NCI-H345 (cell line): ENCODE measurements at places on chromosomes 4 and X.

- no peak for DNase-seq
These were observed 139.7 kb downstream of the MAPK10 start for GRCh38 chr4:86220121-86220520.

DNA sequence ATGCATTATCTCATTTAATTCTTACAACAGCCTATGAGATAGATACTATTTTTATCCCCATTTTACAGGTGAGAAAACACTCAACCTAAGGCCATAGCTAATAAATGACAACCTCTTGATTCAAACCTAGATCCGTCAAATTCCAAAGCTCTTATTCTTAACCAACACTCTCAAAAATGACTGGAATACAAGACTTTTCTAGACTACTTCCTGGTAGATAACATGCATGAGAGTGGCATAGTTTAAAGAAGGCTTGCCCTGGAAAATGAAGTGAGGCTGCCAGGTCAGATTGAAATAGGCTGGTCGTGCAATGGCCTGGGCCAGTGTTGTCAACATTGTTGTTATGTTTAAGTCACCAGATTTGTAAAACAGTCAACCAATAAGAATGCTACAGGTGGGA lies 86.6 kb downstream of the DNAAF6 start:
- DNase-seq, result no peak

DNA sequence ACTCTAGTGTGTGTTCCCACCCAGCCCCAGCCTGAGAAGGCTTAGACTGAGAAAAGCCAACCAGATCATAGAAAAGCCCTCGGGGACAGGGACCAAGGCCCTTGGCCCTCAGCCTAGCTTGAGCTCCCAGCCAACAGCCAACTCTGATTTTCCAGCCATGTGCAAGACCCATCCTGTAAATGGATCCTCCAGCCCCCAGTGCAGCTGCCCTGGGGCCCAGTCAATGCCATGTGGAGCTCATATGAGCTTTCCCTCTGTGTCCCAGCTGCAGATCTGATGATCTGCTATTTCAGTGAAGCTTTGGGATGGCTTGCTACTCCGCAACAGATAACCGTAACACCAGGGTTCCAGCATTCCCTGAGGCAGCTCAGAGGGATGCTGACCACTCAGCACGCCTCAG lies 40.5 kb upstream of the CDKN2AIP start:
- no peak for DNase-seq

- no peak for DNase-seq
These were observed 209.5 kb downstream of the PCDH7 start for GRCh38 chr4:30929649-30930048.

DNA sequence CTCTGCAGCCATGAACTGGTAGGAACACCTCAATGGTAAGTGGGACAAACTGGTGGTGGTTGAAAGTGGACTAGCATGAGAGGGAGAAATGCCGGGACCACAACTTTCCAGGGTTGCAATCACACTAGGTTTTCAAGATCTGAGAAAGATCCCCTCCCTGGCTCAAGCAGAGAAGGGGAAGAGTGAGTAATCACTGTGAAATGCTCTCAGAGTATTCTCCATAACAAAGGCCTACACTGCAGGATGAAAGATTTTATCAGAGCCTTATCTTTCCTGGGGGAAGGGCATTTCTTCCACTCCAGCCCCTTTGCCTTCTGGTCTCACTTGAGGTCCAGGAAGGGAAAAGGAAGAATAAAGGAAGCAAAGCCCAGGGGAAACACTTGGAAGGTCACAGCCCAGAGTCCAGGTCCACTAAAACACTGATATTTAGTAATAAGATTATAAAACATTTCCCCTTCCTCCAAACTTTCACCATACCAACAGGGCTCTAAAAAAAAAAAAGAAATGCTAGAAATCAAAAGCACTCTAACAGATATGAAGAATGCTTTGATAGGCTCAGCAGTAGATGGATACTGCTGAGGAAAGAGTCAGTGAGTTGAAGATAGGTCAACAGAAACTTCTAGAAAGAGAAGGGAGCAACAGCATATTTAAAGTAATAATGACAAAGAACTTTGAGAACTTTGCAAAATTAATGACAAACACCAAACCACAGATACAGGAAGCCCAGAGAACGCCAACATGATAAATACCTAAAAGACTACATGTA lies 95.9 kb downstream of the WDFY3 start:
- DNase-seq, result no peak

DNA sequence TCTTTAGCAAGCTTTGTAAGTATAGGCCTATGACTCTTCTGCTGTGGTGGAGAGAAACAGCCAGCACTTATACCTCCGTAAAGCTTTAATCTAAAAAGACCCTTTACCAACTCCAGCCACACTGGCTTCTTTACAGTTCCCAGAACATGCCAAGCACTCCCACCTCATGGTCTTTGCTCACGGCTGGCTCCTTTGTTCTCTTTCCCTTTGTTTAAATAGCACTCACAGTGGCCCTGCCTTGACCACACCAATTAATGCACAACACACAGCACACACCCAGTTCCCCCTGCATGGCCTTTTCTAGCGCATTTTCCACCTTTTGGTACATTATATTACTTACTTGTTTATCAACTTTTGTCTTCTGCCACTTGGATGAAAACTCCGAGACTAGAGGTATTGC lies 18.9 kb downstream of the PPID start:
- DNase-seq, result no peak

DNA sequence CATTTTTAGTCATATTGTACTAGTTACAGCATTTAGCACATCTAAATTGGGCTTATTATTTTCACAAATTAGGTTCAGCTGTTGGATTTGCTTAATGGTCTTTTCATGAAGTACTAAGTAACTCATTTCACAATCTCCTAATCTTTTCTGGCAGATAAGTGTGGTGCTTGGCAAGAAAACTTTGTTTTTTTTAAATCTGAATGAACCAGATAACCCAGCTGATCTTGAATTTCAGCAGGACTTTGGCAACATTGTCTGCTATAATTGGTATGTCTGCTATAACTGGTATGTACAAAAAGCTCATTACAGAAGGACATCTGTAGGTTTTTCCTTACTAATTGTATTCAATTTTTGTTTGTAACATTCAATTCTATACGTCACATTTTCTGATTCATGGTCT lies 22.7 kb downstream of the WDR19 start:
- DNase-seq, result no peak

DNA sequence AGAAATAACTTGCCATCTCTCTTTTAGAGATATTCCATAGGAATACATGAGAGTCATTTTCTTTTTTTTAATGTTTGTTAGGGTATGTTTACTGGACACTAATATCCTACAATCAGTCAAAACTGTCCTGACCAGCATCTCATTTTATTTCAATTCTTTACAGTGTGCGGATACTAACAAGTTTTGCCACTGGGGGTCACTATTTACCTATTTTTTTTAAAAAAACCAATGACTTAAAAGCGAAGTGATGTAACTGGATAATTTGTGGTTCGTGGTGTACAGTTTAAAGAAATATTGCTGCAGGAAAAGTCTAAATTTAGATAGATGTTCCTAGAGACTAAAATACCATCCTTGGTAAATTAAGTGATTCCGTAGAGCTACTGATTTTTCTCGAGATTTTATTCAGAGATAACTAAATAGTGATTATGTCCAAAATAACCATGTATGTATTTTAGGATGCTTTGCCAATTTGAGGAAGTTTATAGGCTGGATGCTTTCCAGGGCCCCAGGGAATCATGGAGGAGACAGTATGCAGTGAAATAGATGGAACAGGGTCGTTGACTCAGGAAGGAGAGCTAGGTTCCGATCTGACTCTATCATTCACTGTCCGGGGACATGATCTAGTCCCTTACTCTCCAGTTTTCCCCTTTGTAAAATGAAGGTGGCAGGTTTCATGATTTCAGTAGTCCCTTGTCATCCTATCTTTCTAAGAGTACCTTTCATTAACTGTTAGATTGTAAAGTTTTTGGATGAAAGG lies 34.0 kb upstream of the GNPDA2 start:
- peak; percentile 12 for DNase-seq

DNA sequence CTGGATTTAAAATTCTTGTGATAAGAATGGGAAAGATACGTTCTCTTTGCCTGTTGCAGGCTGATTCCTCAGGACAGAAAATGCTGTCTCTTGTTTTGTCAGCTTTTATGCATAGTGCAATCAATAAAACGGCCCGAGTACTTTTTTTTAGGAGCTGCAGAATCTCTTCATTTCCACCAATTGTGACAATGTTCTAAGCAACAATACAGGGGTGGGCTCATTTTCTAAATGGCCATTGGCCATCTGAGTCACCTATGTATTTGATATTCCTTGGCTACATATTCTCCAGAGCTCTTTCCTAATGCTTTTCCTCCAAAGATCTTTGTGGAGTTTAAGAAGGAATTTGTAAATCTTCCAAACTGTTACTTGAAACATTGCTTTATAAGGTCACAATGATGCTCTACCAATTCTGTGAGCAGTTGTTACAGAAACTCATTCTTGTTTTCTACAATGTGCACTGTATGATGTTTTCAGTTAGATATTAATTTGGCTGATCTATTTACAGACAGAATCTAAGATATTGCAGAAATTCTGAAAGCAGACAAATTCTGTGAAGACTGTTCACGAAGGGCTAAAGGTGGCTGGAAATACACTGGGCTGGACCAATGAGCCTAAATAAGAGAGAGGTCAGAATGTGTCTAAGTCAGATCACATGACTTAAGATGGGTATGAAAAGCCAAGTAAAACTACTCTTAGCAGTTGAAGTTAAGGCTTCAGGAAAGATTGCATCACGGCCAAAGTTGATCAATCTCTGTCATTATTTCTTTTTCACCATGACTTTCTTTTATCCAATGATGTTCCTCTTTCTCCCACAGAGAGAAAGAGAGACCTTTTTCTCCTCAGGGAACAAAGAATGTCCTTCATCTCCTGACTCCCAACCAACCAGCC lies 33.4 kb downstream of the TAPT1 start:
- no peak for DNase-seq

GRCh38 chr4:159048166-159048886 lies 54.6 kb upstream of the RAPGEF2 start:
- peak; percentile 50 for DNase-seq

DNA sequence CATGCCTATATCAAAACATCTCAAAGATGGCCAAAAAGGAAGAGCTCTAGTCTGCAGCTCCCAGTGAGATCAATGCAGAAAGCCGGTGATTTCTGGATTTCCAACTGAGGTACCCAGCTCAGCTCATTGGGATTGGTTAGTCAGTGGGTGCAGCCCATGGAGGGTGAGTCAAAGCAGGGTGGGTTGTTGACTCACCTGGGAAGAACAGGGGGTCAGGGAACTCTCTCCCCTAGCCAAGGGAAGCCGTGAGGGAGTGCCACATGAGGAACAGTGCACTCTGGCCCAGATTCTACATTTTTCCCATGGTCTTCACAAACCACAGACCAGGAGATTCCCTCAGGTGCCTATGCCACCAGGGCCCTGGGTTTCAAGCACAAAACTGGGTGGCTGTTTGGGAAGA lies 57.3 kb upstream of the FGF16 start:
- no peak for DNase-seq

DNA sequence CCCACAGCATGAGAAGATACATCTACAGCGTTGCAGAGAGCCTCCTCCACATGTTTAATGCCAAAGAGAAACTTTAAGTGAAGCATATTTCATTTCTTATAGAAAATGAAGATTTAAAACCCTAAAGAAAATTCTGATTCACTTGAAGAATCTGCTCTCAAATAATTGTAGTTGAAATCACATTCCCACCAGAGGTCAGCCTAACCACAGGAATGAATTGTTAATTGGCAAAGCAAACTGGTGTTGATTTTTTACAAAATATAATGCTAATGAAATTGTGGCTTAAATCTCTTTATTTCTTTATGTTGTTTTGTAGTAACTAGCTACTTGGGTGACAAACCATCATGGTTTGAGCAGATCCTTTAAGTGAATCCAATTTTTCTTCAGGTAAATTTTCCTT lies 31.1 kb upstream of the WDR17 start:
- peak; percentile 33 for DNase-seq

DNA sequence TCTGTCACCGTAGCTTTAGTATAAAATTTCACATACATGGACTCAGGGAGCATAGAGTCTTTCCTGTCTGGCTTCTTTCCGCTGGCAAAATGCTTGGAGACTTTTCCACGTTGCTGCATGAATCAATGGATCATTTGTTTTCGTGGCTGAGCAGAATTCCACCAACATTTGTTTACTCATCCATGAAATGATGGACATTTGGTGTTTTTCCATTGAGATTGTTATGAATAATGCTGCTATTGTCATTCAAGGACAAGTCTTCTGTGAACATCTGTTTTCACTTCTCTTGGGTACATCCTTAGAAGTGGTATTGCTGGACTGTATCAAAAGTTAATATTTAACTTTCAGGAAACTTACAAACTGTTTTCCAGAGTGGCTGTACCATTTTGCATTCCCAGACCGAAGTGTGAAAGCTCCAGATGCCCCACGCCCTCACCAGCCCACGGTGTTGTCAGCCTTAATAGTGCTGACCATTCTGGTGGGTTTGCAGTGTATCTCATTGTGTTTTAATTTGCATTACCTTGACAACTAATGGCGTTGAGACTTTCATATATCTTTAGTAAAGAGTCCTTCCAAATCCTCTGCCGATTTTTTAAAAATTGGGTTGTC lies 5.8 kb upstream of the TMEM271 start:
- DNase-seq, result no peak

DNA sequence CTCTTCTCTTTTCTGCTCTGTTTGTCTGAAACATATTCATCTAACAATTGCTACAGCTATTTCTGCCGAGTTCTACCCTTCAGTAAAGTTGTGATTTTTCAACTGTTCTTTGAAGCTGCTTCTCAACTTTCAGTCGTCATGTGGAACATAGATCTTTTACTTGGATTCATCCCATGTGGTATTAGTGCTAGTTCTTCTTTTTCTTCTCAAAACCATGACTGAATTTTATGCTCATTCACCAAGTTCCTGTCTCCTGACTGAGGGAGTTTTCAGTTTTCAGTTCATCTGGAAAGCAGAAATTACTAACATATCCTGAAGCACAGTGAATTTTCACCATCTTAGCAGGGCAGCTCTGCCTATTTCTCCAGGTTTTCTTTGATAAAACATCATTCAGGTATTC lies 12.1 kb downstream of the ACSL4 start:
- no peak for DNase-seq

GRCh38 chr4:88457307-88458103 lies 586 bp downstream of the HERC5 start:
- peak; percentile 34 for DNase-seq

DNA sequence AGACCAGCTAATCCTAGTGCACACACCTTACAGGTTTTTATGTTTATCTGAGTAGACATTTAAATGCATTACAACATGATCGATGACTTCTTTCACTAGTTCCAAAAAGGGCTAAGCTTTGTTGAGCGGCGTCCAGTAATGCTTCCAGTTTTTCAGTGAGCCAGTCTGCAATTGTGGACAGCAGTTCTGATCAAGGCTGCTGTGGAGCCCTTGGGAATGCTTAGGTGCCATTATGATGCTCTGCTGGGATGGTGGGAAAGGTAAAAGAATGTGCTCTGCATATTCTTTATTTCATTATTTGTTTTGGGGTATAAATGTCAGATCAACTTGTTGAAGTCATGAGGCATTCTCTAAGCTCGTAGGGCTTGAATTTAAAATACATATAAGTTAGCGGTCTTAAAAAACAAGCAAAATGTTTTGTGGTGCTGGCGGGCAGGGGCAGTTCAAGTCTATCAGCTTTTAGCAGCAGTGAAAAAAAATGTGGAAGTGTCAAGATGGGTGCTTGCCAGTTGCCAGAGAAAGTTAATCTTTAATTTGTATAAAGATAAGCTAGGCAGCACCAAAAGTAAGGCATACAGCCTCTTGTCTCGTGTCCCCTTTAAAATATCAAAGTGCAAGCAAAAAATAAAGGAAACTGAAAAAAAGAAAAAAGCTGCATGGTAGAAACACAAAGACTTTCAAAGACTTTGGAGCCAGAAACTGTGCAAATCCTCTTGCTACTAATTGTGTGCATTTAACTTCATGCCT lies 5.8 kb downstream of the MID1IP1 start:
- no peak for DNase-seq
